Adrenal gland (tissue), 19 donors: ENCODE measurements at places on chromosomes 12 and 14. TPM values are rescaled to one million over a fixed set of nuclear protein-coding genes. Genes with fewer than 3 reads are reported as not detected.

KIF5A gene
- total RNA-seq = 0.32 TPM

RNASE1 gene
- 604 TPM for total RNA-seq

LRRC10 gene
- not detected for total RNA-seq

GRCh38 chr12:4164559-4165558 is 108.7 kb upstream of the CCND2 start:
- no peak overlapping the region for H3K27ac ChIP-seq
- H3K4me1 ChIP-seq = peaks cover 2% of the 10 kb centered on the region
- H3K4me3 ChIP-seq = peak overlapping the region; percentile 11
- peak; percentile 63 for DNase-seq

DNA sequence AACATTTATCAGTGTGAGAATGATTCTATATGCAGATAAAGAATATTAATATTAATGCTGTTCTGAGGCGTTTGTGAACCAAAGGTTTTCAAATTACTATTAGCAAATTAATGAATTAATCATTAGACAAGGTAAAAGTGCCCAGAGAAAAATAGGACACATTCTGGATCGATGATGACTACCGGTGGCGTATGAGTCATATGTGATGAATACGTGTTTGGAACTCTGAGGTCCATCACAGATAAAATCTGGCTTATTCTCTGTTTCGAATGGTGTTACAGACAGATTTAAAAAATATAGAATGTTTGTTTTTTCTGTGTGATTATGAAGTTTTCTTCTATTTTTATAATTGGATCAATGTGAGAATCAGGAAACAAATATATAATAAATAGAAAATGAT is 79.2 kb upstream of the RTL1 start:
- no peaks in the 10 kb centered on the region for H3K4me1 ChIP-seq
- H3K27me3 ChIP-seq = no peaks in the 10 kb centered on the region
- no peak overlapping the region for H3K4me3 ChIP-seq
- no peak for DNase-seq
- peak overlapping the region; percentile 11 for H3K27ac ChIP-seq

GRCh38 chr14:69680297-69680696 is 68.9 kb downstream of the SUSD6 start:
- H3K4me3 ChIP-seq = no peak overlapping the region

DNA sequence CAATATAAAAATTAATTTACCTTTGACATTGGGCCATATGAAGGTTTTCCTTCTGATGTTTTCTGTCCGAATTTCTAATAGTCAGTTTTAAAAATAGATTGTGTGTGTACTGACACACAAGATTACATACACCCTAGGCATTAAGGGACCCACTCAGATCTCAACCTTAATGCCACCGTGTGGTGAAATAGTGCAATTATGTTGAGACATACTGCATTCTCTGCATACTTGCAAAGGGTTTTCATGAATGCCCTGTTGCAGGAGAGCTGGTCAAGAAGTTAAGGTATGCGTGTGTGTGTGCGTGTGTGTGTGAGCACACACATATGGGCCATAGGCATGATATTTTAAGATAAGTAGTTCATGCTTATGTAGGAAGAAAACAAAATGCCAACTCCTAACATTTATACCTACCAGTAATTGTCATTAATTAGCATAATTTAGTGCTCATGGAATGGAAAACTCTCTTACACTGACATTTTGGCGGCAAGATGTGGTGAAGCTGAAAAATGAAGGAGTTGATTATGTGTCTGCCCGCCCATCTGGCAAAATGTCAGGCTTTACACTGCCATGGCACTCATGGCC is 58.8 kb downstream of the PIK3C2G start:
- no peak overlapping the region for H3K27ac ChIP-seq
- no peaks in the 10 kb centered on the region for H3K4me1 ChIP-seq
- DNase-seq = no peak
- H3K27me3 ChIP-seq = no peaks in the 10 kb centered on the region
- no peaks in the 10 kb centered on the region for H3K36me3 ChIP-seq

DNA sequence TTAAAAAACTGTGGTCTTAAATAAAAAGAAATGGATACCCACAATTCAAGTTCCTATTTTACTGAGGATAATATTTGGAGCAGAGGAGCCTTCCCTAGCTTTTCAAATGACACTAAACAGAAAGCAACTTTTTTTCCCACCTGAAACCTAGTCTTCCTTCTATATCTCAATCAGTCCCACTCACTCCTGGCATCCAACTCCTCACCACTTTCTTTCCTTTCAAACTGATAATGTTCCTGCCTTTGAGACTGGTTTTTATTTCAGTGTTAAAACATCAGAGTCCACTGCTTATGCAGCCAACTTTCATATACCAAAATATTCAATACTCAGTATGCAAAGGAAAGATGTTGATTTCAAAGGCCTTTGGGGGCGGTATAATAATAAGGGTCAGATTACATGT is 225.6 kb downstream of the GXYLT1 start:
- H3K4me3 ChIP-seq = no peak overlapping the region
- no peak overlapping the region for H3K27ac ChIP-seq
- no peaks in the 10 kb centered on the region for H3K27me3 ChIP-seq
- no peak for DNase-seq

GRCh38 chr12:2336409-2336829 is 283.6 kb downstream of the CACNA1C start:
- no peaks in the 10 kb centered on the region for H3K27me3 ChIP-seq
- H3K36me3 ChIP-seq = no peaks in the 10 kb centered on the region
- H3K4me3 ChIP-seq = no peak overlapping the region
- H3K27ac ChIP-seq = peak overlapping the region; percentile 45

DNA sequence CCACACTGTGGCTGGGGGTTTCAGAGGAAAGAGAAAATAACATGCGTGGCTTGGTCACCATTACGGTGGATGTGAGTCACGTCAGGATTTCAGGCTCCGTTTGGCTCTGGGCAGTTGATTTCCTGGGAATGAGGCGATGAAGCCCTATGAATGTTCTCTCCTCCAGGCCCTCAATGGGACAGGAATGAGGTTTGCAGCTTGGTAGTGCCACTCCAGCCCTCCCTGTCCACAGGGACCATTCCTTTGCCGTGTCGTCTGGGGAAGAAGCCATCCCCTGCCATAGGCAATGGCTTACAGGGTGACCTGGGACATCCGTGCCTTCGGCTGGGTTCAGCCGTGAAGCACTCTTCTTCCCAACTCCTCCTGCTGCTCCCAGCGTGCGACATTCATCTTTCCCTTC is 95.0 kb downstream of the FBXL14 start:
- no peak overlapping the region for H3K27ac ChIP-seq
- H3K27me3 ChIP-seq = no peaks in the 10 kb centered on the region
- H3K4me3 ChIP-seq = no peak overlapping the region
- no peak for DNase-seq
- no peaks in the 10 kb centered on the region for H3K36me3 ChIP-seq

DNA sequence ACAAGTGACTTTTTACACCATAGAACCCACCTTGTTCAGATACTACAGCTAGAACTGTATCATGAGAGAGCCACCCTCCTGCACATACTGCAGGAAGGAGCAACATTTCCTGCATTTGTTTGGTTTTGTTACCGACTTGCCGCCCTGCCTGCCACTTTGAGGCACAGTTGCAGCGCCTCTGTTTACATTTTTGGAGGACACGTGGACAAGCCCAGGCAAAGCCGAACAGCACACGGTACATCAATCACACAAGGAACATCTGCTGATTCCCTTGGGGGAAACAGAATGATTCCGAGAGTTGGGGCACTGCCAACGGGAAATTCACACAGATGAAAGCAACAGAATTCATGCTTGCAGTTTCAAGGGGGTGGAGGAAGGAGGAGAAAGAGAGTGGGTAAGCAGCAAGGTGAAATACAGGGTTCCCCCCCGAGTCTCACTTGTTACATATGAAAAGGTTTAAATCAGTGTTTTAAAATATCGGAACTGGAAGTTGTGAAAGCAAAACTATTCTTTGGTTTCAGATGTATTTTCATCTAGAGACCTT is 110.7 kb downstream of the BTG1 start:
- H3K27ac ChIP-seq = peak overlapping the region; percentile 33
- peaks cover 14% of the 10 kb centered on the region for H3K4me1 ChIP-seq
- no peak overlapping the region for H3K4me3 ChIP-seq
- H3K36me3 ChIP-seq = no peaks in the 10 kb centered on the region
- peak; percentile 66 for DNase-seq

DNA sequence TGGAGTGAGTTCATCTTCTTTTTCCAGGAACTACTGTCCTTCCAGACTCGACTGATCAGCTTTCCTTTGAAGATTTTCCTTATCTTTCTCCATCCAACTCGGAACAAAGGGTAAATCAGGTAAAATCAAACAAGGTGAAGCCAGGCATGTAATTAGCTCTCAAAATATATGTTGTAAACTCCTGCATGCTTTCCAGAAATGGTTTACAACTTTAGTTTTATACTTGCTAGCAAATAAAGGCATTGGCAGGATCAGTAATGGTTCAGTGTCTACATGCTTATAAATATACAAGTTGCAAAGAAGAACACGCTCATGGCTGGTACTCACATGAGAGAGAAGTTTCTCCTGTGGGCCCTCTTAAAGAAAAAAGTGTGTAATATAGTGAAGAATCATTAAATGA is 102.5 kb downstream of the FSCB start:
- H3K27ac ChIP-seq = no peak overlapping the region
- DNase-seq = no peak
- no peaks in the 10 kb centered on the region for H3K36me3 ChIP-seq
- H3K27me3 ChIP-seq = no peaks in the 10 kb centered on the region

GRCh38 chr12:108173160-108173559 is 44.1 kb downstream of the WSCD2 start:
- no peak for DNase-seq
- H3K4me3 ChIP-seq = no peak overlapping the region
- H3K27me3 ChIP-seq = no peaks in the 10 kb centered on the region

DNA sequence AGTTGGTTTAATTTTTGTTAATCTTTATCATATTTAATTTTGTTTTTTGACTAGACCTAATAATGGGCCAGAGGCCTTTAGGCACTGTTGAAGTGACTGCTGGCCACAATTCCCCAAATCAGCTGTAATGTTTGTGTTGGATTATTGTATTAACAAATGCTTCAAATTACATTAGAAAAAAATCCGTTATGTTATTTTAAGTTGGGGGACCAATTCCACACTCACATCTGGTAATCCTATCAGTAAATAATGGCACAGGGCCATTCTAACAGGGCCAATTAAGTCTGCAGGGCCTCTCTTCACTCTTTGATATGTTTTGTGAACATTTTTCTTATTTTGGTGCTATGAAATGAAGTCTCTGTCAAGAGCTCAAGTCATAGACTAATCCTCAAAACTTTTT is 39.6 kb downstream of the CHST11 start:
- DNase-seq = no peak
- H3K27me3 ChIP-seq = no peaks in the 10 kb centered on the region
- H3K36me3 ChIP-seq = no peaks in the 10 kb centered on the region
- H3K4me1 ChIP-seq = no peaks in the 10 kb centered on the region
- H3K27ac ChIP-seq = no peak overlapping the region

DNA sequence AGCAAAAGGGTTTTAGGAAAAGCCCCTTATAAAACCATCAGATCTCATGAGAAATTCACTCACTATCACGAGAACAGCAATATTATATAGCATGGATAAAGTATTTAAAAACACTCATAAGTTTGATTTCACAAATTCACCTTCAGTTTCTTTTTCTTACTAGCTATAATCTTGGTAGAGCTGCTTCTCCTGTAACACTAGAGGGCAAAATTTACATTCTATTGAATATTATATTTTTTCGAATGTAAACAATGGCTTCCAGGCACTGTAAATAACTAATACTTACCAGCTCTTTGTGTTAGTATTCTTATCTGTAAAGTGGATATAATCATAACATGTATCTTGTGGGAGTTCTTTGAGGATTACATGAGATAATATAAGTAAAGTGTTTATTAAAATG is 259.6 kb downstream of the CCER1 start:
- H3K27me3 ChIP-seq = no peaks in the 10 kb centered on the region
- no peak overlapping the region for H3K4me3 ChIP-seq
- no peaks in the 10 kb centered on the region for H3K36me3 ChIP-seq
- DNase-seq = no peak
- no peaks in the 10 kb centered on the region for H3K4me1 ChIP-seq

DNA sequence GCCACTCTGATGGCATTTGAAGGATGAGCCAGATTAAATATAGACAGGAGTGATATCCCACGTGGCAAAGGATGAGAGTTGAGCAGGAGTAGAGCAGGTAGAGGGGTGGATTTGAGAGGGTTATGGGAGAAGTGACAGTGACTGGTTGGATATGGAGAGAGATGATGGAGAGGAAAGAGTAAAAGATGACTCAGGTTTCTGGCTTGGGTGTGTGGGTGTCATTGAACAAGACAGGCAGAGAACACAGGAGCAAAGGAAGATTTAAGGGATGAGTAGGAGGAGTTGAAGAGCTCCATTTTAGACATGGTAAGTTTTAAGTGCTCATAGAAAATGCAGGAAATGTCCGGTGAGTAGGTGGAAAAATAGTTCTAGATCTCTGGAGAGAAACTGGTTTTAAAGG is 136.9 kb downstream of the EGLN3 start:
- no peaks in the 10 kb centered on the region for H3K36me3 ChIP-seq
- no peak overlapping the region for H3K27ac ChIP-seq
- H3K4me1 ChIP-seq = no peaks in the 10 kb centered on the region
- no peak overlapping the region for H3K4me3 ChIP-seq
- H3K27me3 ChIP-seq = no peaks in the 10 kb centered on the region

GRCh38 chr12:24948420-24948756 is 513 bp downstream of the BCAT1 start:
- no peaks in the 10 kb centered on the region for H3K4me1 ChIP-seq
- peak; percentile 17 for DNase-seq
- no peaks in the 10 kb centered on the region for H3K36me3 ChIP-seq
- H3K27ac ChIP-seq = no peak overlapping the region
- no peaks in the 10 kb centered on the region for H3K27me3 ChIP-seq
- peak overlapping the region; percentile 71 for H3K4me3 ChIP-seq

GRCh38 chr14:75969891-75970290 is 11.9 kb downstream of the TGFB3 start:
- no peaks in the 10 kb centered on the region for H3K27me3 ChIP-seq
- H3K4me3 ChIP-seq = no peak overlapping the region
- DNase-seq = no peak
- H3K4me1 ChIP-seq = no peaks in the 10 kb centered on the region
- no peaks in the 10 kb centered on the region for H3K36me3 ChIP-seq

GRCh38 chr12:131975228-131975627 is 25.5 kb downstream of the EP400 start:
- H3K27me3 ChIP-seq = no peaks in the 10 kb centered on the region
- H3K36me3 ChIP-seq = no peaks in the 10 kb centered on the region
- H3K27ac ChIP-seq = no peak overlapping the region
- DNase-seq = no peak
- no peak overlapping the region for H3K4me3 ChIP-seq
